Activated CD4-positive, alpha-beta T cell treated with anti-CD3 and anti-CD28 coated beads, Interleukin-2, amount 50 U/mL, for 48 hours (primary cell): ENCODE measurements at places on chromosomes 1 and 21.

- DNase-seq = no peak
These were observed 120.5 kb downstream of the TMEM53 start for GRCh38 chr1:44553771-44554170.

GRCh38 chr1:235635938-235636662 lies 13.5 kb downstream of the GNG4 start:
- DNase-seq = no peak

GRCh38 chr1:22290611-22291010 lies 147.7 kb upstream of the WNT4 start:
- DNase-seq = no peak

DNA sequence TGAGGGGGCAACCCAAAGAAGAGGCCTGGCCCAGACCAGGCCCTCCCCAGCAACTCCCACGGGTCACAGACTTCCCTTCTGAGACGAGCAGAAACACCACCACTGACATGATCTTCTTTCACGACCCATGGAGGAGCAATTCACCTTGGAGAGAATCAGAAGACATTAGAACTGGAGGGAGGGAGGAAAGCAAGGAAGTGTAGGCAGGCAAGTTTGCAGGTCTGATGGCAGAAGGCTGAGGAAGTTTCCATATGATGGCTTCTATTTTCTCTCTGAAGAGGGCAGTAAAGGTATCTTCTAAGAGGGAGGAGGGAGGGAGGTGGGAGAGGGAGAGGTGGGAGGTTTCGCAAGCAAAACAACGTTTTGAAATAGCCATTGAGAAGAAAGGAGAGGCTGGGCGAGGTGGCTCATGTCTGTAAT lies 1.4 kb upstream of the UBXN10 start:
- DNase-seq = no peak

GRCh38 chr21:45460011-45460565 lies 55.1 kb downstream of the COL18A1 start:
- no peak for DNase-seq

DNA sequence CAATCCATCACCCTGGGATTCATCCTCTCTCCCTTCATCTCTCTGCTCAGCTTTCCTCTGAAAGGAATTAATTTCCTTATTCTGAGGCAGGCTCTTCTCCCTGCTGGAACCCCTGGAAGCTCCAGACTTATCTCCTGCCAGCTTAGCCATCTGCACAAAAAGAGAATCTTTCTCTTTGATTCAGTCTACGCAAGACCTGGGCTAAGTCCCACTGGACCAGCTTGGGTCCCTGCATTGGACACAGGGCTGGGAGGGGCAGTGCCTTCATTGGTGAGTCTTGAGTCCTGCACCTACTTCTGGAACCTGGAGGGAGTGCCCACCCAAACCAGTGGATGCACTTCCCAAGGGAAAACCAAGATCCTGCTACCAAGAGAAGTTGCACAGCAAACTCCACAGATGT lies 271.7 kb upstream of the CSF3R start:
- DNase-seq = no peak

DNA sequence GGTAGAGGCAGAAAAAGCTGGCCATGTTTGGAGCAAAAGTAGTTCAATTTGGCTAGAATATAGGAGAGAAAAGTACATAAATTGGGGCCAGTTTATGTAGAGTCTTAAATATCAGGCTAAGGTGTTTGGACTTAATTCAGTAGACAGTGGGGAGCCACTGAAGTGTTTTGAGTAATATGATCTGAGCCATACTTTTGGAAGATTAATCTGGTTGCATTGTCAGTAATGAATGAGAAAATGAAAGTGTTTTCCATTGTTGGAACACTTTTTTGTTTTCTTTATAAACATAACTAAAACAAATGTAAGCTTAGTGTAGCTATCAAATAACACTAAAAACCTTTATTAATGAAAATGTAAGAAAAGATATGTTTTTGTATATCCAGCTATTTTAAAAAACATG lies 42.1 kb downstream of the POU2F1 start:
- no peak for DNase-seq

DNA sequence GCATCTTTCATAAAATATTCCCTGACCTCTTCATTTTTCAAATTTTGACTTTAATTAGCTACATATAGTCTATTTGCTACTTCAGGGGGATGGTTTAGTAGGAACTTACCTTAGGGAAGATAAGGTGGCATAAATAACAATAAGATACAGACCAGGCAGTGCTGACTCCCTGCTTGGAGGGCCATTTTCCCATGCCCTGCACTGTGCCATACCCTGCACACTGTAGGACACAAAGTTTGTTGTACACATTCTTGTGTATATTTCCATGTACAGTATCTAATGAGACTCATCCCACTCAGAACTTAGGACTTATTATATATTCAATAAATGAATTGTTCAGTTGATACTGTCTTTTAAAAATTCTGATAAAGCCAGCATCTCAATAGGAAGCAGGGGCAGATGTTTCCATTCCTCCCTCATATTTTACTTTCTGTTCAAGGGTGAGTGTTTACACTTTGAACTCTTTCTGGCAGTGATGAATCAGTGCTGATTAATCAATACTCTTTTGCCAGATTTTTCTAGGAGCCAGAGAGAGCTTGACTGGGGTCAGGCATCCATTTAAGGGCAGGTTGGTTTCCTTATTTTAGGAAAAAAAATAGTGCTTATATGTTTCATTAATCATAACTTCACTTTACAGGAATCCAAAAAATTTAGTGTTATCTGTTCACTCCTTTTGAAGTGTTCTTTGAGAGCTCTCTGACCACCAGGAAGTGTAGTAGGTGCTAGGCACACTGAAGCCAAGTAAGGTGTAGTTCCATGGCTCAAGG lies 30.6 kb downstream of the MPZL1 start:
- no peak for DNase-seq

GRCh38 chr1:110912784-110913183 lies 39.8 kb downstream of the CD53 start:
- no peak for DNase-seq

- no peak for DNase-seq
These were observed 136.0 kb downstream of the SNX7 start for GRCh38 chr1:98797506-98797905.
